ENCODE measurements at places on chromosomes 2 and 18.

GRCh38 chr2:46042207-46042637, 255.0 kb upstream of the EPAS1 start:
- DNase-seq, result no peak

DNA sequence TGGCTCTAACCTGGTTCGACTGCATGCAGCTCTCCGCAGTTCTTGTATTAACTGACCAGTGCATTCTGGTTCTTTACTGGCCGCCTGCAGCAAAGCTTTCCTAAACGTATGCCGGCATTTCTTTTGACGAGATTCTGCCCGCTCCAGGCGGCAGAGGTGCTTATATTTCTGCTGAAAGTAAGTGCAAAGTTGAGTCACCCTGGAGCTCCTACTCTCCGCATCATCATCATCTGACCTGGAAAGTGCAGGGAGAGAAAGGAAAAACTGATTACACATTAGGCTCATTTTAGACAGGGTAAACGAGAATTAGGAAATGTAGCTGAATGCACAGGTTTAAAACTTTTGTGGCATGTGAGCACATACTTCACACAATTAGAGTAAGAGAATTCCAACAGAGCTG, 57.9 kb downstream of the INO80D start:
- DNase-seq, result no peak

- DNase-seq, result no peak
These were observed 7.1 kb downstream of the ACTG2 start for GRCh38 chr2:73899801-73900336.

GRCh38 chr2:236702657-236703372, 133.2 kb downstream of the ACKR3 start:
- no peak for DNase-seq

DNA sequence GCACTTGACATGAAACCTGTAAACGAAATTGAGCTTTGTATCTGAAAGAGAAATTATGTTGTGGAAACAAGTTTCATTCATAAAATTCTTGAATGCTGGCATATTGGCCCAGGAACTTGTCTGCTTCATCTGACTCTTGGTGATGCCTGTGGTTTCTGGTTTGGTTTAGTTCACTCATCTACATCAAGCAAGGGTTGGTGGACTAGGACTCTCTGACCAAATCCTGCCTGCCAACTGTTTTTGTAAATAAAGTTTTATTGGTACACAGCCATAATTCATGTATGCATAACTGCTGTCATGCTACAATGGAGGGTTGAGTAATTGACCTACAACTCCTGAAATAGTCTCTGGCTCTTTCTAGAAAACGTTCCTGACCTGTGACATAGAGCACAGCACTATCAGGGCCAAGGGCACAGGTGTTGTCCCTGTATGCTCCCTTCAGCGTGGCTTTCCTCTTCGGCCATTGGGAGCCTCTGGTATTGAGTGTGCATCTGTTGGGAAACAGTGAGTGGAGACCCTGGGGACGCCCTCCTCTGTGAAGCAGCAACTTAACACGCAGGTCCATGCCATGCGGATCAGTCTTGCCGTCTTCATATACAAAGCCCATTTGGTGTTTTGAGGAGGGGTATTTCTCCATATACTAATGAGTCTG, 226.3 kb downstream of the SH3RF3 start:
- no peak for DNase-seq

DNA sequence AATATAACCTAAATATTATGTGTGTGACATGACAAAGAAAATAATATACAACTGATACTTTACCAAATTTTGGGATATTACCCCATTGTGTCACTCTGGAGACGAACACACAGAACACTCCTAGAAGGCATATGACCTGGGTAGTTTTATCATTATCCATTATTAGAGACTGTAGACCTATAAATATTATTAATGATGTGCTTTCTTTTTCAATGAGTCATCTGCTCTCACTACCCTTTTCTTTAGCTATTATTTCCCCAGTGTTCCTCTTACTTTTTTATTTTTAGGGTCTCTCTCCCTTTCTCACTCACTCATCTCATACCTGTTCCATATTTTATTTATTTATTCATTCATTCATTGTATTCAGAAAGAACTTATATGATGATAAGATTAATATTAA, 143.3 kb upstream of the ITGA4 start:
- DNase-seq, result no peak

DNA sequence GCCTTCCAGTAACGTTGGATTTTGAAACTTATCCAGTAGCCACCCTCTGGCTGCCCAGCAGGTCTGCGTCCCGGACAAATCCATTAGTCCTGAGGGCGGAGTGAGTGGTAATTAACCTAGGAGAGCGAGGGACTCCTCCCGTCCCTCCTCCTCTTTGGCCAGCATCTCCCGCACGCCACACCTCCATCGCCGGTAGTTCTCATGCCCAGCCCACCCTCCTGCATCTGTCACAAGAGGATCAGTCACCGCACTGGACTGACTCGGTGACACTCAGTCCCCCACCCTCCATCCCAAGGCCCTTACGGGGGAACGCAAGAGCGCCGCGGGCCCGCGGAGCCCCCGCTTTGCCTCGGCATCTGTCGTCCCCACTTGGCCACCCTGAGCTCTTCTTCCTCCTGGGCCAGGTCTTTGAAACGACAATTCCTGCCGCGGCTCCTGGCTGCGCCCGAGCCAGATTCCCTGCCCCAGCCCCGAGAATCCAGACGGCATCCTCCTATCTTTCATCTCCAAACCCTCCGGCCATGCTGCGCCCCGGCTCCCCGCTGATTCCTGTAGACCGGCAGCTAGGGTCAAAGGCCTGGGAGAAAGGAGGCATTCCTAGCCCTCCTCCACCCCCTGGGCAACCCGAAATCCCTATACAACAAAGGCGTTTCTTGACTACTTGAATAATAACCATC, 77.5 kb downstream of the EIF2AK3 start:
- no peak for DNase-seq

GRCh38 chr2:221442128-221442527, 130.0 kb downstream of the EPHA4 start:
- DNase-seq, result no peak

GRCh38 chr2:128455721-128456050, 137.0 kb upstream of the HS6ST1 start:
- no peak for DNase-seq

- no peak for DNase-seq
These were observed 357.6 kb upstream of the CWC22 start for GRCh38 chr2:180364719-180365118.

DNA sequence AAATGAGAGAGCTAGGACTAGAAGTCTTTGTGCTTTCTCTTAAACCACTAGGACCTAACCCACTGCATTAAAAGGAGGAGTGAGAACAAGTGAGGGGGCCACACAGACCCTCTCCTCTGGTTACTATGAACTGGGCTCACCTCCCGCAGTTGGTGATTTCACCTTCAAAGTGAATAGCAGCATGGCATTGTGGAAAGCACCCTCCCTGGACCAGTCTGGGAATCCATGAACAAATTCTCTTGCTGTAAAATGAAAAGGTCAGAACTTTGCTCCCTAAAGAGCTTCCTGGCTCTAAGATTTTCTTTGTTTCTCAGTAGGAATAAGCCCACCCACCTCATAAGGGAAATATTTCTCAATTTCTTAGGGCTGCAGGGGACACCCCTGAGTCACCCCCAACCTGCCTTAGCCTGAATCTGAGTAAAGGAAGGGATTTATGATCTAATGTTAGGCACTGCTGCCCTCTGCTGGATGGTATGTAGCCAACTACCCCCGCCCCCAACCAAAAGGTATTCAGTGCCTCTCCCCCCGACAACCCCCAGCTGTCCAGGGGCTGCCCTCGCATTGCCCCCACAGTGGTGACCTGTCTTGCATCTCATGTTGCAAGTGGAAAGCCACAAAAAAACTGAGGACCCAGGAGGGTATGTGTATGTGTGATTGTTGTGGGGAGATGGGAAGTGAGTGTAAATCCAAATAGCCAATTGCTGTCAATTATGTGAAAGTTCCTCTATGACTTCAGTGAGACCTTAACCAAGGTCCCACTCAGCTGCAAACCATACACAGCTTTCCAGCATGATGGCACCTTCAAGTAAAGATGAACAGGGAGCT, 230.9 kb upstream of the SLC14A2 start:
- peak; percentile 59 for DNase-seq

DNA sequence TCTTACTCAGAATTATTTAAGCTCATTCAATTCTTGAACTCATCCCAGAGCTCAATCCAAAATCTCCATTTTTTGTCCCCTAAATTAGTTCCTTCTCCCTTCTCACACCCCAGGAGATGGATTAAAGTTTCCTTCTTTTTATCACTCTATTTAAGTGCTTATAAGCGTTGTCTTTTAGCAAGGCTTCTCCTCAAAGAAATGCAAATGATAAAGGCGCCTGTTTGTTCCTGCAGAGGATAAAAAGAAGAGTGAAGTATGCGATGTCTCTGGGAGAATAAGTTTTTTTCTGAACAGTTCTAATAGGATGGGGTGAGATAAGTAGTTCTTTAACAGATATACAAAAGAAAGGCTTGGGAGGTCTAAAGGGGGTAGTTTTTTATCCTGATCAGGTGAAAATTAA, 303.3 kb downstream of the CNTNAP5 start:
- no peak for DNase-seq

GRCh38 chr2:123723706-123724105, 301.4 kb upstream of the CNTNAP5 start:
- DNase-seq, result no peak

DNA sequence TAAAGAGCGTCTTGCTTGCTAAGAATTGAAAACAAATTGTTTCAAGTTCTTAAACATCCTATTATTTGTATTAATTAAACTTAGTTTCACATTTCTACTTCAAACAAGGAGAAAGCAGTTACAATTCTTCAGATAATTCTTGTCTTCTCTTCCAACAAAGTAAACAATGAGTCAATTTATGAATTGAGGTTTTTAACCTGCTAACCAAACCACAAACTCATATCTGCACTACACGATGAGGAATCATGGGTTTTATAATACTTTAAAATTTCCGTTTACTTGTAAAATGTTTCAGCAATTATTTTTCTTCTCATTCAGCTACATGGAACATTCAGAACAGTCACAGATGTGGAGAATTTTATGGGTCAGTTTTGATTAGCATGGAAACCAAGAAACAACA, 114.2 kb downstream of the SPIRE1 start:
- DNase-seq, result no peak

- no peak for DNase-seq
These were observed 52.6 kb downstream of the MEP1B start for GRCh38 chr18:32242395-32242794.

DNA sequence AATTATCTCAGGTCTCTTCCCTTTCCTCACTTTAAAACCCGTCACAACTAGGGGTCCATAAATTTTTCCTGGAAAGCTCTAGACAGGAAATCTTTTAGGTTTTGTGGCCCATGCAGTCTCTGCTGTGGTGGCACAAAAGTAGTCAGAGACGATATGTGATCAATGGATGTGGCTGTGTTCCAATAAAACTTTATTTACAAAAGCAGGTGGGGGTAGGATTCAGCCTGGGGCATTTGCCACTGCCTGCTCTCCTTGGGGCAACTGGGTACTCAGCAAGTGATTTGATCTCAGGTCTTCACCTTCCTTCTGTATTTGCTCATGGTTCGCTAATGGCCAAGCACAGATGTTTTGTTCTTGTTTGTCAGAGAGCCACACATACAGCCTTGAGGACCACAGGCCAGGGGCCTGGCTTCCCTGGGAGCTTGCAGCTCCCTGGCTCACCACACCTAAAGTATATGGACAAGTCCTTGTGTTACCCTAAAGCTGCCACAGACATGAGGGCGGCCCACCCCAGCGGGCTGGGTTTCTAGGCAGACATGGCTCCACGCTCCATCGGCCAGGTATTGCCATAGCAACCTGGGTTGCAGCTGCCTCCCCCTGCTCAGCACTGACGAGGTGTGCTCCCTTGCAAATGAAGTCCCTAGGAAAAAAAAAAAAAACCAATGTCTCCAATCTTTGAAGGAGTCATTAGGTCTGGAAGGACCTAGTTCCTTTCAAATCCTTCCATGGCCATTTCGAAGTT, 89.7 kb upstream of the YWHAQ start:
- DNase-seq, result peak; percentile 28

GRCh38 chr2:218736531-218736930, 25.9 kb downstream of the TTLL4 start:
- no peak for DNase-seq

GRCh38 chr2:98608962-98609604, 694 bp downstream of the UNC50 start:
- peak; percentile 10 for DNase-seq

- DNase-seq, result no peak
These were observed 8.1 kb upstream of the GPBAR1 start for GRCh38 chr2:218252509-218253231.

DNA sequence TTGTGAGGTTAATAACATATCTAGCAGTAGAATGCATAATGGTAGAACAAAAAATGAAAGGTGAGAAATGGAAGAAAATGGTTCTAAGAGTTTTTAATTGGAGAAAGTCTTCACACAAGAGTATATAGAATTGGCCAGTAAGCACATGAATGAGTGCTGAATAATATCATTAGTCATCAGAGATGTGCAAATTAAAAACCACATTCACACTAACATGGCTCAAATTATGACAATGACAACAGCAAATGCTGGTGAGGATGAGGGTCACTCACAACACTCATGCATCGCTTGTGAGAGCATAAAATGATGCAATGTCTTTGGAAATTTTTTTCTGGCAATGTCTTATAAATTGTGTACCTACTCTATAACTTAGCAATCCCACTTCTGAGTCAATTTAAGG, 1355.4 kb upstream of the ACVR2A start:
- DNase-seq, result peak; percentile 76

DNA sequence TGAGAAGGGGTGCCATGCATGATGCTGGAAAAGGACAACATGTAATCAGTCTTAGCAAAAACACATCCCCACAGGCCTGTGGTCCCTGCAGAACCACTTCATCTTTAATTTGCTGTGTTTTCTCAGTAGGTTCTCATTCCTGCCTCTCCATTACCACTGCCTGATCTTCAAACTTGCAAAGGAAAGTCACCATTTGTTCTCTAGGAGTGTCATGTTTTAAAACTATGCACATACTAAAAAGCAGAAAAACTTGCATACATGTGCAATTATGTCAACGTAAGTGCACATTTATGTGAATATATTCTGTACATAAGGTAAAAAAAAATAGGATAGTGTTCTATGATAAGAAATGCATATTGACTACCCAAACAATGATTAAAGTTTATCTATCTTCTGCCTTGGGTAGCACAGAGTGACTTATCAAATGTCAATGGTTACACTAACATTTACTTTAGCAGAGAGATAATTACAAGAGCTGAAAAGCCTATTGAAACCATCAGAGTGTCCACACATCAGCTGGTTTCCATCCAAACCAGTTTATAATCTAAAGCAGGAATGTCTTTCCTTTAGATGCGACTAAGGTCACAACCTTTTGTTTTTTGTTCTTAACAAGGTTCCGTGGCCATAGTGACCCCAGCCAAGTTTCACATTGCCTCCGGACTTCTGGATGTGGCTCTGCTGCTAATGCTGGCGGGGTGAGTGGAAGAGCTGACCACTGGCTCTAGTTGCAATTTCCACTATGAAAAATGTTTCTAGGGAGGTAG, 58.7 kb upstream of the RMDN2 start:
- DNase-seq, result no peak

- DNase-seq, result no peak
These were observed 42.6 kb upstream of the PDCL3 start for GRCh38 chr2:100520224-100520623.

- DNase-seq, result no peak
These were observed 218.3 kb upstream of the FBXO11 start for GRCh38 chr2:48124592-48124991.

All from kidney glomerular epithelial cell (primary cell).